ENCODE measurements at places on chromosomes 7 and 10. TPM values are rescaled to one million over a fixed set of nuclear protein-coding genes. Genes with fewer than 3 reads are reported as not detected.

DNA sequence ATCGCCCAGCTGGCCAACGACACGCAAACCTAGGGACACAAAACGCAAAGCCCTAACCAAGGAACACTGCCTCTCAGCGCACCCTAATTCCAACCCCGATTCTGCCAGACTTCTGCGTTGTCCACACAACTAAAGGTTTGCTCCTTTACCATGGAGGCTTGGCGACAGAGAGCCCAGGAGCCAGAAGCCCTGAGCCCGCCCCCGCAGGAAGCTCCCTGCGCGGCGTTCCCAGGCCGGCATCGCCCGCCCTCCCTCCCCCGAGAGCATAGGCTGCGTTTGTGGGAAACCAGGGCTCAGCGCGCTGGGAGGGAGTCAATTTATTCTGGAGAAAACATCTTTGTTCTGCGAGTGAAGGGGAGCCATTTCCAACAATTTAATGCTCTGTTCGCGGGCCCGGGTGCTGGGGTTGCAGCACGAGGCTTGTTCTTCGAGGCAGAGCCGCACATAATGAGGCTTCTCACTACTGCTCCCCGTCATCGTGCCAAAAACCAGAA is 103.9 kb downstream of the GRID1 start:
- DNase-seq = peak; percentile 44

DNA sequence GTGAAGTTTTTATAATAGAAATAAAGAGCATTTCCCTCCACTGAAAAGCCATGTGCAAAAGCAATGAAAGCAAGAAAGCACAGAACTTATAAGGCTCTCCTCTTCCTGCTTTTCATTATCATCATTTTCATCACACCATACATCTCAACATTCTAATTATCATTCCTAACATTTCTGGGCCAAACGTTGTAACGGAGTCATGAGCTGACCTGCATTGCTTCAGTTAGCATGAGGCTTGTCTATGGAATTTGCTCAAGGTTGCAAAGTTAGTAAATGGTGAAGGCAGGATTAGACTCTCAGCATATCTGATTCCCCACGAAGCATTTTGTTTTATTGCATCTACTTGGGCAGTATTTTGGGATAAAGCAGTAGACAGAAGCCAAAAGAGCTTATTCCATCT is 11.4 kb downstream of the SCIN start:
- no peak for DNase-seq

DNA sequence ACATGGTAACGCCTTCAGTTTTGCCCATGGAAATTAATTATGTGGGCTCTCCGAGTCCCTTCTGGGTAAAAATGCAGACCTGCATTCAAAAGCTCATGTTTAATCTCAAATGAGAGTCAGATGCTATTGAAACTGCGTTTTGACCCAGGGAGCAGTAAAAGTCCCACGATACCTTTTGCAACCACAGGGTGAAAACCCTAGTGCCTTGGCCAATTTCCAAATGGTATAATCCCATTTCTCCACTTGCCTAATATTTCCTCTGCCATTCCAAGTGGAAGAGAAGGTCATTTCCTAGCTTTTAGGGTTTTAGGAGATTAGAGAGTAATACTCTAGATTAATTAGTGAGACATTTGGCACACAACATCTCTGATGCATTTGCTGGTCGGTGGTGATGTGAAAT is 132.5 kb downstream of the NRP1 start:
- DNase-seq = no peak

The PLXDC2 gene
- total RNA-seq = 118 TPM

The OR2AE1 gene
- total RNA-seq = not detected

Data from sciatic nerve (tissue), 2 donors.